ENCODE measurements at places on chromosomes 4 and X. TPM values are rescaled to one million over a fixed set of nuclear protein-coding genes. Genes with fewer than 3 reads are reported as not detected.

F8A1 gene
- 3.7 TPM for total RNA-seq

RBMXL3 gene
- total RNA-seq, result not detected

FRG2 gene
- not detected for total RNA-seq

SRPK3 gene
- 0.06 TPM for total RNA-seq

DNA sequence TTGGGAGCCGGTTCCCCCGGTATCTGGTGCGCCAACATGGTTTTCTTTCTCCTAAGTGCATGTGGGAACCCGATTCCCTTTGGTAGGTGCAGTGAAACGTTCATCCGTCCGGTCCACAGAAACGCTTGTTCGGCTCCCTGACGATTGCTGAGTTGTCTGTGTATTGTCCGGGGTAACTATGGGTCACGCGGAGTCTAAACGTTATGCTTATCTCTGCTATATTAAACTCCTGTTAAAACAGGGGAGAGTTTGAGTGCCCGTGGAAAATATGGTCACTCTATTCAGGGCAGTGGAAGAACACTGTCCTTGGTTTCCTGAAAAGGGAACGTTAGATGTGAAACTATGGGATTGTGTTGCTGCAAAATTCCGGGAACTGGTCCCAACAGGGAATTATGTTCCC, 32.4 kb upstream of the MGST2 start:
- DNase-seq, result no peak

- DNase-seq, result no peak
These were observed 172.2 kb upstream of the TECRL start for GRCh38 chr4:64581422-64581821.

- no peak for DNase-seq
These were observed 123.1 kb upstream of the BOD1L1 start for GRCh38 chr4:13750594-13750993.

DNA sequence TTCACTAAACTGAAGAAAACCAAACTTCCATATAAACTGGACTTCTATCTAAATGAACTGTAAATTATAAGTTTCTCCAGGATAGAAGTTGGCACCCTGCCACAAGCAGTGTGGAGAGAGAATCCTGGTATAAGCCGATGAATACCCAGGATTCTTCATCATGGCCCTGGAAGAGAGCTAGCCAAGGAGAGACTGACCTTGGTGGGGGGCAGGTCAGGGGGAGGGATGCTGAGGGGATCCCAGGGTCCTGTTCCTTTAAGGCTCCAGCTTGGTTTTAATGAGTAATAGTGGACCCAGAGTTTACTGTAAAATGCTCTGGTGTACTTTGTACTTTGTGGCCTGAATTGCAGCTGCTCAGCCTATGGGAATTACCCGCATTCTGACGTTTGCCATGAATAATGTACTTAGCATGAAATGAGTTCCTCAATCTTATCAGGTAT, 16.9 kb downstream of the RASSF6 start:
- DNase-seq, result no peak

- DNase-seq, result no peak
These were observed 7.3 kb upstream of the RAB9B start for GRCh38 chrX:103839404-103839803.

GRCh38 chr4:7828793-7829301, 110.8 kb downstream of the AFAP1 start:
- DNase-seq, result no peak

- no peak for DNase-seq
These were observed 28.3 kb upstream of the ALG13 start for GRCh38 chrX:111652719-111653118.

- DNase-seq, result no peak
These were observed 107.4 kb upstream of the PITX2 start for GRCh38 chr4:110730318-110730717.

DNA sequence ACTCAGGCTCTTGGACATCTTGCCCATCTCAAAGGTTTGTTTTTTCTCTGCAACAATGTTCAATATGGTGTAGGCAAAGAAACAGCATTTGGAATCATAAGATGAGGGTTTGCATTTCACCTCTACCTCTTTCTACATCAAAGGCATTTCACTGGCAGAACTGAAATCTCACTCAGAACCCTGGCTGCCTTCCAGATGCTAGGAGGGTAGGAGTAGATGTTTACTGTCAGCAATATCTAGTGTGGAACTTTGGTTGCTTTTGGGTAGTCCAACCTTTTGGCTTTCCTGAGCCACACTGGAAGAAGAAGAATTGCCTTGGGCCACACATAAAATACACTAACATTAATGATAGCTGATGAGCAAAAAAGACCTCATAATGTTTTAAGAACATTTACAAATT, 297.0 kb upstream of the KLF3 start:
- no peak for DNase-seq

DNA sequence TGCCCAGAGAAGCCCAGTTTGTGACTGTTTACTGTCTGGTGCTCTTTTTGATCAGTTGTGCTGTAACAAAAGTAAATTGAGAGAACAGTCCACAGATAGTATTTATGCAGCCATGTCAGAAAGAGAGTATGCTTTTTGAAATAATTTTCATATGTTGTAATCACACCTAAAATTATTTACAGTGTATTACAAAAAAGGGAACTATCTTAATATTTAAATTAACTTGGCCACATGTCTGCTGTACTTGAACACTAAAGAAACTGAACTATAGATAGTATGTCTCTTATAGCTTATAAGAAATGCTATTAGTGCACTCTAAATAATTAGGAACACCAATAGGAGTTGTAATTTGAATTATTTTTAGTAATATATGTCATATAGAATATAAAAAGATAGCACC, 30.2 kb downstream of the KIAA0232 start:
- DNase-seq, result no peak

All from G401 (cell line).